ENCODE measurements at places on chromosomes 7 and 10. TPM values are rescaled to one million over a fixed set of nuclear protein-coding genes. Genes with fewer than 3 reads are reported as not detected.
A peak's percentile ranks its signal among the peaks of the same experiment; 100 is the strongest.

Gene SLC13A1
- not detected for polyA plus RNA-seq

Gene ASAH2
- 0.31 TPM for polyA plus RNA-seq

Gene OGDHL
- 0.27 TPM for polyA plus RNA-seq

Gene PPP1R17
- polyA plus RNA-seq = not detected

Gene SEC31B
- 6.1 TPM for polyA plus RNA-seq

Gene TRIM50
- not detected for polyA plus RNA-seq

DNA sequence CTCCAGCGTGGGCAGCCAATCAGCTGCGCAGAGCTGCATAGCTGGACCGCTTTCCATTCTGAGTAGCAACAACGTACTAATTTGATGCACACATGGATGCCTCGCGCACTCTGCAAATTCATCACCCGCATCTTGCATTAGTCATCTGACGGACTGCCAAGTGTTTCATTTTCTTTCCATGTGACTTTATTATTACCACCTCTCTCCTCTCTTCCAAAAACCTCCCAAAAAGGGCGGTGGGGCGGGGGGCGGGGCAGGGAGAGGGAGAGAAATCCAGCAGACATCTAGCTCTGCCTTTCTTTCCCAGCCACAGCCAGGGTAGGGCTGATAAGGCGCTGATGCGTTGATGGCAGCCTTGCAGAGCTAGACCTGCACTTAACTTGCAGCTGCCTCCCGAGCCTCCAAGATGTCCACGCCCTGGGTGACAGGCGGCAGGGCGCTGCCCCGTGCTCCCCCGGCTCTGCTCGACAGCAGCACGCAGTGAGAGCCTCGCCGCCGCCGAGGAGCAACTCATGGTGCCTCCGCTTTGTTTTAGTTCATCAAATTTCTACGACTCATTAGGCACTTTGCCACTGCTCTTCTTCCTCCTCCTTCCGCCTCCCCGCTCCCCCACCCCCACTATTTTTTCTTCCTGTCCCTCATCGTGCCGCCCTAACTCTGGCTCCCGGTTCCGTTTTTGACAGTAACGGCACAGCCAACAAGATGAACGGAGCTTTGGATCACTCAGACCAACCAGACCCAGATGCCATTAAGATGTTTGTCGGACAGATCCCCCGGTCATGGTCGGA lies 147.3 kb downstream of the CELF2 start:
- peak; percentile 78 for DNase-seq

- DNase-seq = peak; percentile 95
Measured at GRCh38 chr10:14820010-14820774, 17.6 kb downstream of the CDNF start.

DNA sequence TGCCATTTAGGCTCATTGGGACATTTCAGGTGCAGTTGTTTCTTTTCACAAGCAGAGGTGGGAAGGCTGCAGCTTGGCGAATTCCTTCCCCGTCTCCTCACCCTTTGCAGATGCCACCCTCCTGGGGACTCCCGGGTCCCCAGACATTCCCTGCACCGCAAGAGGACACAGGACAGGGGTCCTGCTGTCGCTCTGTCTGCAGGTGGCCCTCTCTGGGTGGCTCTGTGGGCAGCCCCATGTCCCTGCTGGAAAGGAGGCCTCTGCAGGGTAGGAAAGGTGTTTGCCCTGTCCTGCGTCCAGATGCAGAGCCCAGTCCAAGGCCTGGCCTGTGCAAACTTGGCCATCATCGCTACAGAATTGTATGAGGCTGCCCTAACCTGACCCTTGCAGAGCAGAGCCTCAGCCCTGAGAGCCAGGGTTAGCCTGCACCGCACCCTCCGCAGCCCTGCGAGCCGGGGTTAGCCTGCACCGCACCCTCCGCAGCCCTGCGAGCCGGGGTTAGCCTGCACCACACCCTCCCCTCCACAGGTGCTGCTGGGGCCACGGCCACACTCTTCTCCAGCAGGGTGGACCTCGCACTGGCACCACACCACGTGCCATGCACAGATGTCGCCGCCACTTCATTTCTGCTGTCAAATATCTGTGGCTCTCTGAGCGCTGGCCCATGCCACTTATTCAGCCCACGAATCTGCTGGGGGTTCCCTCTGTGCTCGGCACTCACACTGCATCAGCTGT lies 61.0 kb downstream of the CFAP46 start:
- DNase-seq = no peak

DNA sequence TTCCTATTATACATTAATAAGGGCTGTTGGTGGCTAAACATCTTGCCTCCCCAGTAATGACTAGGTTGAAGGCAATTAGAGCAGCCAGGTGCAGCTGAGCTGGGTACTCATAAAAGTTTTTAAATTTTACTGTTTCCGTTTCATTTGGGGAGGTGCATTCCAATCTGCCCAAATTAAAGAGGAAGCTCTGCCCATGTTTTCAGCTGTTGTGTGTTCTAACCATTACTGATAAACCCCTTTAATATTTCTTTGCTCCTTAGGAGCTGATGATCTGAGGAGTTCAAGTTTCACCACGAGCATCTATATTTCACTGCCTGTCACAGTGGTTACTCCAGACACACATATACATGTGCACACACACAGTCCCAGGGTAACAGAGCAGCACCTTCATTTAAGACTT lies 94.4 kb downstream of the JAZF1 start:
- DNase-seq = no peak

DNA sequence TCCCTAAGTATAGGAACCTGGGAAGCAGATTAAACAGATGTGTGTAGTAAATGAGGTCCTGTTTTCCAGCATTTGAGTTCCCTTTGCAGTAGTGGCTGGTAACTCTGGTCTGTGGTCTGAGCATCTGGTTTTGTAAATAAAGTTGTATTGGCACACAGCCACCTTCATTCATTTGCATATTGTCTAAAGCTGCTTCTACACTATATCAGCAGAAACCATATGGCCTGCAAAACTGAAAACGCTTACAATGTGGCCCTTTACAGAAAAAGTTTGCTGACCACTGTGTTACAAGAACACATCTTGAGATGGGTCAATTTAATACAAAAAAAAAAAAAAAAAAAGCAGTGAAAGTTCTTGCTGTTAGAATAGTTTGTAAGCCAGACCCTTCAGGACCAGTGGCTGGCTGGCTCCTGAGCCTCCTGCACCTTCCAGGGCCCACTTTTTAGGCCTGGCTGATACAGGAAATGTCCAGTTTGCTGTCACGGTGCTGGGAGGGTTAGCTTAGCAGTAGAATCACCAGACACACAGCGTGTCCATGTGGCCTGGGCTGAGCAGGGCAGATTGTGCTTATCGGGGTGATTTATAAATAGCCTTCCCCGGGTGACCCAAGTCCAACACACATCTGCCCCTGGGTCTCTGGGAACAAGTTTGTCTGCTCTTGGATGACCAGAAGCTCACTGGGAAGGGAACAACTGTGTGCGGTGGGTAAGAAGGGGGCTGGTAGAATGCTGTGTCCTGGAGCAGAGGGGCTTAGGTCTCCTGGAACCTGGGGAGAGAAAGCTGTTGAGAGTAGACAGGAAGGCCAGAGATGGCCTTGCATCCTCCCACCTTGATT lies 1.4 kb downstream of the C10orf71 start:
- peak; percentile 17 for DNase-seq

DNA sequence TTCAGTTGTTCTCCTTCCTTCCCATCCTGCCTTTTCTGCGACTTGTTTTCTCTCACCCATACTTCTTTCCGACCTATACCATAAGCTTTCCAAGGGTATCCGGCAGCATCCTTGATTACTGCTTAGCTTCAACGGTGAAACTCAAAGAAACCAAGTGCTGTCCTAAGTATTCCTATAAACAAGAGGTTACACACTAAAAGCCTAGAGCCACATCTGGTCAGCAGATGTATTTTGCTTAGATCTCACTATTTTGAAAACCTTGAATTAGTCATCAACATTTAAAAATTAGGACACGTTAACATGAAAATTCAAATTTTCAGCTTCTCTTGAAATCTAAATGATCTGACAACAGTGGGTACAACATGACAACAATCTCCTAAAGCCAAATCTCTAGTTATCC lies 20.0 kb downstream of the ARHGAP21 start:
- peak; percentile 93 for DNase-seq

- no peak for DNase-seq
Measured at GRCh38 chr10:18303851-18304801, 163.9 kb downstream of the CACNB2 start.

- peak; percentile 92 for DNase-seq
Measured at GRCh38 chr10:124999433-125000365, 57.8 kb downstream of the ZRANB1 start.

GRCh38 chr10:86650151-86650550 lies 4.2 kb upstream of the OPN4 start:
- DNase-seq = no peak

- no peak for DNase-seq
Measured at GRCh38 chr7:4845740-4846142, 16.1 kb downstream of the PAPOLB start.

GRCh38 chr10:12405342-12406320 lies 56.3 kb downstream of the CAMK1D start:
- DNase-seq = peak; percentile 35

DNA sequence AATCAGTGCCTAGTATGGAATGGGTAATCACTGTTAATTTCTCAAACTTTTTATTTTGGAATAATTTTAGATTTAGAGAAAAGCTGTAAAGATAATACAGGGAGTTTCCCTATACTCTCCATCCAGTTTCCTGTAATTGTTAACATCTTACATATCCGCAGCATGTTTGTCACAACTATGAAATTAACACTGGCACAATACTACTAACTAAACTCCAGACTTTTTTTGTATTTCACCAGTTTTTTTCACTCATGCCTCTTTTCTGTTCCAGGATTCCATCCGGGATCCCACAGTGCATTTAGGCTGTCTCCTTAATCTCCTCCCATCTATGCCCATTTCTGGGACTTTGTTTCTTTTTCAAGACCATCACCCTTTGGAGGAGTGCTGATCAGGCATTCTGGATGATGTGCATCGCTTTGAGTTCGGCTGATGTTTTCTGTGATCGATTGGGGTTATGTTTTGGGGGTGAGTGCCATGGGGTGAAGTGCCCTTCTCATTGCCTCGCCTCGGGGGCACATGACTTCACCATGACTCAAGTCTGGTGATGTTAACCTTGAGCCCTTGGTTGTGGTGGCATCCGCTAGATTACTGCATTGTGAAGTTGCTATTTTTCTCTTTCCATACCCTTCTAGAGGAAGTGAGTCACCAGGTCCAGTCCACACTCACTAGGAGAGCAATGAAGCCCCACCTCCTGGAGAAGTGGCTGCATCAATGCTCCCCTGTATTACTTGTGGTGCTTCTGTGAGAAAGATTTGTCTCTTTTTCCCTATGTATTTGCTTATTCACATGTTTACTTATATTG lies 43.9 kb upstream of the GRB10 start:
- peak; percentile 87 for DNase-seq

- DNase-seq = no peak
Measured at GRCh38 chr10:372566-372965, 237.3 kb downstream of the ZMYND11 start.

GRCh38 chr7:134355927-134356326 lies 39.2 kb upstream of the SLC35B4 start:
- DNase-seq = no peak

GRCh38 chr7:149477494-149478443 lies 16.9 kb upstream of the ZNF777 start:
- DNase-seq = no peak

GRCh38 chr7:102202556-102202955 lies 84.1 kb upstream of the SH2B2 start:
- DNase-seq = no peak

DNA sequence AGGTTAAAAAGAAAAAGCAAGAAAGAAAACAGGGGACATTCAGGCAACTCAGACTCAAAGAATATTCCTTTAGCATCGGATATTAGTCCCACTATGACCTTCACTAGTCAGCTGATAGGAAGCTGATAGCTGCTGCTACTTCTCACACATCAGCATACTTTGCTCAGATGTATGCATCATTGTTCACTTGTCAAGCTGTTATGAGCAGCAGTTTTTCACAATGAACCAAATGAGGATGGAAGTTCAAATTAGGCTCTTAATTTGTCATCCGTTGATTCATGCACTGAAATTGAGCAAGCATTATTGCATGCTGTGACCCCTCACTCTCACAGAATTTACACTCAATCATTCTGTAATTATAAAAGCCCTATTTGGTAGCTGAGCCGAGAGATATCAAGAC lies 257.7 kb downstream of the SNX13 start:
- no peak for DNase-seq

Measured in IMR-90 (cell line).